Stimulated activated naive CD4-positive, alpha-beta T cell (primary cell): ENCODE measurements at places on chromosomes 1 and 21.

DNA sequence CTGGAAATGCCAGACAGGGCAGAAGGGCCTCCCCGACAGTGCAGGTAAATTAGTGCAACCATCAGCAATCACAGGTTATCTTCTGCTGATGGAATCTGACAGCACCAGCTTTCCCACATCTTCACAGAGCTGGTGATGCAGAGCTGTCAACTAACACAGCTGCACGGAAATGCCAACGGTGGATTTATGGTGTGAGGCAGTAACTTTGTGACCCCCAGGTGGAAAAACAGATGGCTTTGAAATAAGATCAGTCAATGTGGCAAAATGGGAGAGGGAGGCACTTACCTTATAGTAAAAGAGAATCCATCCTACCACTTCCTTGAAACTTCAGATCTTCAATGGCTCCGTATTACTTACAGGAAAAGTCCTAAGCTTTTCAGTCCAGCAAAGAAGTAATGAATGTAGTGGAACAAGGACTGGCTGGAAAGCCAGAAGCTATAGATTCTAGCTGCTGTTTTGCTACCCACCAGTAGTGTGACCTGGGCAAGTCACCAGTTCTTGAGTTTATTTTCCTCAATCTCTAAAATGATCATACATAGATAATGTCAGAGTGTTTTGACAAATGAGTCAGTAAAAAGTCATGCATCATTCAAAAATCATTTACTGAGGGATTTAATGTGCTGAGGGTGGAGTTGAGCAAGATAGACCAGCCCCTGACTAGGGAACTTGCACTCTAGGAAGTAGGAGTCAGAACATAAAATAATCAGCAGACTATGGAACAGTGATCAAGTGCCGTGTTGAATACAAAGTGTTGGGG lies 245.7 kb upstream of the JUN start:
- no peak for DNase-seq

- DNase-seq = no peak
Observed at GRCh38 chr1:205028390-205028789, 14.6 kb upstream of the CNTN2 start.

DNA sequence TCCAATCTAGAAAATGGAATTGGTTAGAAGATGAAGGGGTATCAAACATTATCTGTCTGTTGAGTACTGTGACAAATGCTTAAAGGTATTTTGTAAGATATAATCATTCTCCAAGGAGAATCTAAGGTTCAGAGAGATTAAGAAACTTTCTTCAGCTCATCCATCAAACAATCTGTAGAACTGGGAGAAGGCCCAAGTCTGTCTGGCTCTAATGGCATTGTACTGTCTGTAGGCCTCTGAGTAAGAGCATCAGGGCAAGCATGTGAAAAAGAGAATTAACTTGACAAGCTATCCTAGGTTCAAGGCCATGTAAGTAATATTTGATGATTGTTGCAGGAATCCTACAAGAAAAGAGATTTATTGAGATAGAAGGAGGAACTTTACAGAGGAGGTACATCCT lies 5.3 kb upstream of the FGGY start:
- DNase-seq = no peak

- no peak for DNase-seq
Observed at GRCh38 chr1:184036517-184036949, 995 bp downstream of the COLGALT2 start.

- DNase-seq = no peak
Observed at GRCh38 chr1:211724687-211725196, 49.3 kb upstream of the NEK2 start.

DNA sequence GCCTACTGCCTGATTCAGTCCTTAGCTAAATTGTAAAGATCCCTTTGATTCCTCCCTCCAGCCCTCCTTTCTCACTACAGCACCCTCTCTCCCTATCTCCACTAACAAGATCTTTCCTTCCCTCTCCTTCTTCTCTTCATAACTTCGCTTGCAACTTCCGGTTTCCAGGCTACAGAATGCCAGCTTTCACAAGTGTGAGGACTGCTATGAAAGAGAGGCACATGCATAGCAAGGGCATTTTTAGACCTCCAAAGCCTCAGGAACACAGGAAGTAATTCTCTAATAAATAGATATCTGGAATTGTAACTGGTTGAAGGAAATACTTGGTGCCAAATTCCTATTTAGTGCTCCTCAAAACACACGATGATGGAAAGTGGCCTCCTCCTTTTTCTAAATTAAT lies 196.7 kb downstream of the HLX start:
- no peak for DNase-seq

GRCh38 chr1:164320790-164321731 lies 237.9 kb upstream of the PBX1 start:
- DNase-seq = no peak

- DNase-seq = no peak
Observed at GRCh38 chr1:236041631-236042618, 23.0 kb downstream of the NID1 start.

DNA sequence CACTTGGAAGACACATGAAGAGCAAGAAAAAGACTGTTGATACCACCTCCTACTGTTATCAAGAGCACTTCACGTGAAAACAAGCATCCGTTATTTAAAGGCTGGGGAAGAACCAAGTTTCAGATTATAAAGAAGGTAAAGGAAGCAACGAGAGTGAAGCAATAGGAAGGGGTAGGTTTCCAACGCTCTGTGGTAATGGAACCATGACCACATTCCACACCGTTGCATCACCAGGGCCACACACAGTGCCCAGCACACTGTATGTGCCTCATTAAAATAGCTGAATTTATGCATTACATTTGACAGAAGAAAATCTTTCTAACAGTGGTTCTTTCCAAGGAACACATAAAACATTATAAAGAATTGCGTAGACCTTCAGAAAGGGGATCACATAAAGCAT lies 435.8 kb downstream of the MRPL39 start:
- no peak for DNase-seq

- DNase-seq = no peak
Observed at GRCh38 chr1:232108598-232108997, 482.0 kb downstream of the DISC1 start.

DNA sequence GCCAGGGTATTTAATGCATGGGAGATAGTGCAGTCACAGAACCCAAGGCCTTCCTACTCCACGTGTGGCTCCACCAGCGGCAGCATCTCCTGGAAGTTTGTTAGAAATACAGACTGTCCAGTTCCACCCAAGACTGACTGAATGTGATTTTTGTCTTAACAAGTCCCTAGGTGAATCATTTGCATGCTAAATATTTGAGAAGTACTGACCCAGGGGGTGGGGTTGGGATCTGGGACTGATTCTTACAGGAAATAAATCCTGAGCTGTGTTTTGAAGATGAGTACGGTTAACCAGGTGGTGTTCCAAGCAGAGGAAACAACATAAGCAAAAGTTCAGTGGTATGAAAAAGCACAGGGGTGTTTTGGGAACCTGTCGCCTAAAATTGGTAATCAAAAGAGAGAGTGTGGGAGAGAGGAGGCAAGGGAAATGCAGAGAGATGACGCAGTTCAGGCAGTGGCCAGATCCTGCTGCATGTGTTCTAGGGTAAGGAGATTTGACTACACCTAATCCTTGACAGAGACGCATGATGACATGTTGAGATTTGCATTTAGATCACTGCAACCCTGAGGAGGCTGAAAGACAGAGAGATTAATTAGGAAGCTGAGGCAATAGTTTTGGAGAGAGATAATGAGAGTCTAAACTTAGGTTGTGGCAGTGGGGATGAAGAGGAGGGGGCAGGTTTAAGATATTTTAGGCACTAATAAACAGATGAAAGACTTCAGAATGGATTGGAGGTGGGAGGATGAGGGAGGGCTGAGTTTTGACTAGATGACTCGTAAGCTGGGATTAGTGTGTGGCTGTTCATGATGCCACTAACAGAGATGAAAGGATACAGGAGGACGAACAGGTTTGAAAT lies 3.7 kb upstream of the ZNF326 start:
- no peak for DNase-seq

GRCh38 chr1:210151052-210151672 lies 81.4 kb upstream of the SERTAD4 start:
- no peak for DNase-seq

GRCh38 chr1:88891951-88892340 lies 579 bp upstream of the GTF2B start:
- no peak for DNase-seq

DNA sequence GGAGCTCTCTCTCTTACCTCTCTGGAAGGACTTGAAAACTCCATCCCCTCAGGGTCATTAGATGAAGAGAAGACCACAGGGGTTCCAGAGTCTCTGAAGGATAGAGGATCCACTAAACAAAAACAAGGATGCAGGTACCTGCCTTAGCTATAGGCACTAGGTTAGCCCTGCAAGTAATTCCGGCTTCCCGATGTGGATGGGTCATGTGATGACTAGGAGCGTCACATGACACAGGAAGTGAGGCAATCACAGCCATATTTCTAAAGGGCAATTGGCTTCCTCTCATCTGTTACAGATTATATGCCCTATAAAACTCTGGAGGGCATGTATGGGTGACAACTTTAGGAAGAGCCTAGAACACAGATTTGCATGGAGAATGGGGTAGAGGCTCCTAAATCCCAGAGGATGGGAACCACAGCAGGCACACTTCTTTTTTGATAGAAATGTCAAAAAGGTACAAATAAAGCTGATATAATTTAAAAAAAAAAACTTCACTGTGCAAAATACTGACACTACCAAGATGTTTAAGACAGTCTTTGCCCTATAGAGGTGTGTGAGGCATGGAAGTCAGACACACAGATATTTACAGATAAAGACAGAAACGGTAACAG lies 14.1 kb downstream of the ENTREP3 start:
- peak; percentile 64 for DNase-seq

GRCh38 chr1:27098431-27099134 lies 56.3 kb downstream of the SLC9A1 start:
- DNase-seq = no peak

GRCh38 chr21:18026359-18026758 lies 207.2 kb upstream of the C21orf91 start:
- no peak for DNase-seq

- no peak for DNase-seq
Observed at GRCh38 chr1:215584389-215584788, 17.3 kb downstream of the KCTD3 start.

DNA sequence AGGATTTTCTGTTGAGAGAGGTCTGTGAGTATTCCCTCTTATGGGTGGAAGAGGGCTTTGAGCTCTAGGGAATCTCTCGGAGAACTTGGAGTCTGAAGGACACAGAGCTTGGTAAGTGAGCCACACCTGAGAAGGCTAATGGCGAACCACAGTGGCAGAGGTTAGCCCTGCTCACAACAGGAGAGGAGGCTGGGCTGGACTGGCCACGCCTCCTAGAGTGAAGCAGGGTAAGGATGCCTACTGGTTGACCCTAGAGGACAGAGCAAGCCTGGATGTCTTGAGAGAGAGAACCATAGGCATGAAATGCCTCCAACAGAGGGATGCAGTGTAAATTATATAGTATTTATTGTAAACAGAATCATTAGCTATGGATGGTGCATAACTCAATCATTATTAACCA lies 232.6 kb downstream of the PCP4 start:
- no peak for DNase-seq

DNA sequence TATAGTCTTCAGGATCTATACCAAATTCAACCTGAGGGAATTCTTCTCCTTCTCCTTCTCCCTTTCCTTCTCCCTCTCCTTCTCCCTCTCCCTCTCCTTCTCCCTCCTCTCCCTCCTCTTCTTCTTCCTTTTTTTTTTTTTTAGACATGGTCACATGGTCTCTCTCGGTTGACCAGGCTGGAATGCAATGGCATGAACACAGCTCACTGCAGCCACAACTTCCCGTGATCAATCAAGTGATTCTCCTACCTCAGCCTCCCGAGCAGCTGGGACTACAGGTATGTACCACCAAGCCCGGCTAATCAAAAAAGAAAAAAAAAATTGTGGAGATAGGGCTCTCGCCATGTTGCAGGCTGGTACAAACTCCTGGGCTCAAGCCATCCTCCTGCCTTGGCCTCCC lies 51.5 kb downstream of the DNAI4 start:
- DNase-seq = no peak

- no peak for DNase-seq
Observed at GRCh38 chr1:235998812-235999211, 66.1 kb downstream of the NID1 start.

- DNase-seq = no peak
Observed at GRCh38 chr1:74502432-74502831, 10.0 kb downstream of the LRRC53 start.

DNA sequence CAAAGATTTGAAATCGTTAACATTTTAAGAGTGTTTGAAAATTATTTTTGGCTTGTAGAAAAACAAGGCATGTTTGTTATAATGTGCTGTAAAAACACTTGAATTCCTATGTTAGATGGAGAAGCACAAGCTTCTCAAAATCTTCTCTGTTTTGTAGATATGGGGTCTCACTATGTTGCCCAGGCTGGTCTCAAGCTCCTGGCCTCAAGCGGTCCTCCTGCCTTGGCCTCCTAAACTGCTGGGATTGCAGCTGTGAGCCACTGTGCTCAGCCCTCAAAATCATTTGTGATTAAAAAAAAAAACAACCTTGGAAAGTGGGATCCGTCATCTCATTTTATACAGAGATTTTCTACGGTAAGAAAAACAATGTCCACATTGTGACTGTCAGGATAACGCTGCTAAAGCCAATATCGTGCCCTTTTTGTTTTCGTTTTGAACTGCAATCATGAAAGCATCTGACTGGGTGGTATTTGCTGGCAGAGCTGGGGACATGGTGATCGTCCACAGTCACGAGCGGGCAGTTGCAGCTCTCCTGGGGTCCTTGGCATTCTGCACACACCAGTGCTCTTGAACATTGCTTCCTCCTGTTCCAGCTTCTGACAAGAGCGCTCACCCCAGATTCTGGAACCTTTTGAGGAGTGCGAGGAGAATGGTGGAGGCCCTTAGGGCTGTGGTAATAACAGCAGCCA lies 112.5 kb downstream of the PGBD5 start:
- no peak for DNase-seq

DNA sequence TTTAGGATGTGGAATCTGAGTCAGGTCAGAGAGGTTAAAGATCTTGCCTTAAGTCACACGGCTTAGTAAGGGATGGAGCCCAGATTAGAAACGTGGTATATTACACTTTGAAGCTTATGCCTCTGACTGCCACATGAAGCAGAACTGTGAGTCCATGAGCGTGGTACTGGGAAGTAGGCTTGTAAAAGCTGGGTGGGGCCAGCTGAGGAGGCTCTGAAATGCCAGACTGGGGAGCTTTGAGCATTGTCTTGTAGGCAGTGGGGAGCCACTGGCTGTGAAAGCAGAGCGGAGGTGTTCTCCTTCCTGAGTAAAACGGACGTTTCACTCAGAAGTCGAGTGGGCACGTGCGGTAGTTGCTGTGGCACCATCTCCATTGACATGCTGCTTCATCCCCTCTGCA lies 72.6 kb upstream of the USP24 start:
- no peak for DNase-seq

DNA sequence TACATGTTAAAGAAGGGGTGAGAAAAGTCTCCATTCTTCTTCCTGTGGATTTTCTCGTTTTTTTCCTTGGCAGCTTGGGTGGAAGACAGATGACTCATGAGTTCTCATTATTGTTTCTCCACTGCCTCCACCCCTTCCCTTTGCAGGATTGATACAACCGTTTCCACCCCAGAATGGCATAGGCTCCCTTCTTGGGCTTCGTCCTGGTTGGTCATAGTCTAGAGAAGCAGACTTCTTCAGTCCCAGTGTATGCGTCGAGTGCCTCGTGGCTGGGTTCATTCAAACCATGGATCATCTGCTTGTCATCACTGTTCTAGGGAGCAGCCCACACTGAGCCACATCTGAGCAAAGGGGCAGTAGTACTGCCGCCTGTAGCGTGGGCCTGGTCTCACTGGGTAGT lies 13.7 kb downstream of the PTGFRN start:
- no peak for DNase-seq
